ENCODE measurements at places on chromosomes 4 and X. TPM values are rescaled to one million over a fixed set of nuclear protein-coding genes. Genes with fewer than 3 reads are reported as not detected.

Gene HGFAC
- total RNA-seq = not detected

Gene PCYT1B
- total RNA-seq = 3.2 TPM

Gene GPRIN3
- under 0.01 TPM for total RNA-seq

Gene GSPT2
- total RNA-seq = 5.2 TPM

Gene GPC4
- total RNA-seq = 0.34 TPM

Gene SATL1
- total RNA-seq = not detected

Gene CA5B
- 10.1 TPM for total RNA-seq

Gene TEX13D
- total RNA-seq = not detected

Gene ZFYVE28
- total RNA-seq = 2.8 TPM

Gene SMIM14
- 8.9 TPM for total RNA-seq

Gene IRF2
- total RNA-seq = 15.1 TPM

Gene MAGEA12
- total RNA-seq = not detected

Gene CAPN6
- under 0.01 TPM for total RNA-seq

Gene REPS2
- 0.74 TPM for total RNA-seq

Gene ZIC3
- total RNA-seq = not detected

Gene FOXO4
- 2.9 TPM for total RNA-seq

Gene IDUA
- 1.0 TPM for total RNA-seq

Gene PNMA3
- total RNA-seq = not detected

Gene CT45A10
- total RNA-seq = not detected

Measured in bronchus fibroblast of lung (primary cell).